Nasal cavity respiratory epithelium epithelial cell of viscerocranial mucosa (primary cell): ENCODE measurements at places on chromosomes 3 and 15. TPM values are rescaled to one million over a fixed set of nuclear protein-coding genes. Genes with fewer than 3 reads are reported as not detected.

Gene CPNE9
- not detected in 2 replicates for total RNA-seq

Gene TM4SF18
- not detected in 2 replicates for total RNA-seq

Gene OXNAD1
- 24.4 and 25.6 TPM in 2 replicates for total RNA-seq

Gene RNF123
- total RNA-seq = 22.9 and 32.0 TPM in 2 replicates

Gene SHISA5
- 109 and 119 TPM in 2 replicates for total RNA-seq

Gene C2CD4A
- 0.34 and 3.0 TPM in 2 replicates for total RNA-seq

Gene GRM7
- not detected in 2 replicates for total RNA-seq

Gene SYNM
- 0.68 and 1.3 TPM in 2 replicates for total RNA-seq

Gene CCR3
- total RNA-seq = 0.07 TPM in 1 of 2 replicates, not detected in the other

Gene GOLGA8H
- total RNA-seq = under 0.01 and 0.07 TPM in 2 replicates

Gene ECE2
- total RNA-seq = not detected in 2 replicates

Gene SPSB4
- 0.34 TPM in 1 of 2 replicates, not detected in the other for total RNA-seq

Gene GPR87
- 92.6 and 121 TPM in 2 replicates for total RNA-seq

Gene ANKRD34C
- not detected in 2 replicates for total RNA-seq

Gene FETUB
- total RNA-seq = not detected in 2 replicates

Gene DUOXA2
- not detected in 2 replicates for total RNA-seq

Gene ALDH1A2
- total RNA-seq = 0.68 and 0.85 TPM in 2 replicates

Gene BSN
- total RNA-seq = under 0.01 and 0.07 TPM in 2 replicates

Gene HIGD2B
- total RNA-seq = not detected in 2 replicates

Gene GATA2
- total RNA-seq = not detected in 2 replicates

Gene GPR156
- under 0.01 and 0.14 TPM in 2 replicates for total RNA-seq

Gene CYP1A2
- not detected in 2 replicates for total RNA-seq

Gene IL20RB
- 164 and 183 TPM in 2 replicates for total RNA-seq

Gene OXTR
- 0.36 and 0.68 TPM in 2 replicates for total RNA-seq

Gene CCRL2
- total RNA-seq = 0.07 TPM in 1 of 2 replicates, not detected in the other

Gene CCR5
- not detected in 2 replicates for total RNA-seq

Gene TBC1D5
- 130 and 131 TPM in 2 replicates for total RNA-seq

Gene TOPBP1
- total RNA-seq = 16.1 and 22.9 TPM in 2 replicates
